ENCODE measurements at places on chromosomes 6 and 20.

DNA sequence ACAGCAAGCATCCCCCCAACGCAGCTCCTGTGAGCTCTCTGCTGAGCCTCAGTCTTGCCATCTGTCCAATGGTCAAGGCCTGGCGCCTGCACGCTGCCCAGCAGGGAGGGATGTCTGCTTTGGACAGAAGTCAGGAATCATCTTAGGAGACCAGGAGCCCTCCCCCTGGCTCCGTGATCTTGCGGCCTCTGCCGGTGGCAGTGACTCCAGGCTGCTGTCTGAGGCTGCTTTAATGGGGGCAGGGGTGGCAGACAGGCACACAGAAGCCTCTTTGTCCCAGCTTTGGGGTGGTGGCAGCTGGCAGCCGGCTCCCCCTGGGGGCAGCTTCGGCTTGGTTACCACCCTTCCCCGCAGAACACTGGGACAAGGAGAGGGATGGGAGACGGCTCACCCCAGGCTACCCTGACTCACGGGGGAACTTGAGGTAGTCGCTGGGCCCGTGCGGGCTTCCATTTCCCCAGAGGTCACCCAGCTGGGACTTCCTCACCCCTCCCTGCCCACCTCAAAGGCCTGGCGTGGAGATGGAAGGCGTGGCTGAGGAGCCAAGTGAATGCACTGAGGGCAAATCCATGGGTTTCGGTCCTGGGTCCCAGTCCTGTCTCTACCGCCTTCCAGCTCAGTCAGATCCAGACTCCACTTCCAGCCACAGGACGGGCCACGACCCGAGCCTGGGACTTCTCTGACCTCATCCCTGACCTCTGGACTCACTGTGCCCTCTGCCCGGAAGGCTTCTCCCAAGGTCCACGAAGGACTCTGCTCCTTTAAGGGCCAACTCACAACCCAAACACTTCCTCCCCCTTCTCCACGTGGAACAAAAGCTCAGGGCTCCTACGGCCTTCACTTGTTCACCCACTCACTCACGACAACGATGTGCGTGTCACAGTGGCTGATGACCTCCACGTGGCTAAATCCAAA lies 14.8 kb downstream of the PEDS1 start:
- no peak for DNase-seq

DNA sequence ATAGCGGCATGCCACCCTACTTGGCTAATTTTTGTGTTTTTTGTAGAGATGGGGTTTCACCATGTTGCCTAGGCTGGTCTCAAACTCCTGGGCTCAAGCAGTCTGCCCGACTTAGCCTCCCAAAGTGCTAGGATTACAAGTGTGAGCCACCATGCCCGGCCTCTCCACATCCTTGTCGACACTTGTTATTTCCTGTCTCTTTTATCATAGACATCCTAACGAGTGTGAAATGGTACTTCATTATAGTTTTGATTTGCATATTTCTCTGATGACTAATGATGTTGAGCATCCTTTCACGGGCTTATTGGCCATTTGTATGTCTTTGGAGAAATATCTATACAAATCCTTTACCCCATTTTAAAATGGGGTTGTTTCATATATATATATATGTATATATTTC lies 39.0 kb upstream of the ASXL1 start:
- no peak for DNase-seq

DNA sequence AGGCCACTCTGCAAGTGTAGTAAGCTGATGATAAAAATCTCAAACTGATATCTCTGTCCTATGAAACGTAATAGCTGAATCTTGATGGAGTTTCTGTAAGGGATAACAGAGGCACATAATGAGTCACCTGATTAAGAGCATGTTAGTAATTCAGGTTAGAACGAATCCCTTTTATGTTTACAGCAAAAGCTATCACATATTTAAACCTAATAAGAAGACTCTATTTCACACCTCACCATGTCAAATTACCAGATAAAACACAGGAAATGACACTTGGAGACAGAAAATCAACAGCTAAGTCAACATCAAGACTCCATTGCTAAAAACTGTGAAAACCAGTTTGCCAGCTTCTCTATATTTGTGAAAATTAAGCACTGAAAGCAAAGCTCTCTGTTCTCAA lies 11.8 kb downstream of the CST7 start:
- no peak for DNase-seq

GRCh38 chr20:701401-702129 lies 26.0 kb upstream of the SCRT2 start:
- DNase-seq: no peak

- DNase-seq: no peak
These were observed 180.6 kb downstream of the TFAP2C start for GRCh38 chr20:56809668-56810067.

- DNase-seq: no peak
These were observed 12.9 kb upstream of the SLC22A7 start for GRCh38 chr6:43284991-43285781.

GRCh38 chr6:14499841-14500240 lies 382.3 kb downstream of the CD83 start:
- DNase-seq: no peak

- DNase-seq: no peak
These were observed 286.5 kb upstream of the PRND start for GRCh38 chr20:4435225-4435624.

DNA sequence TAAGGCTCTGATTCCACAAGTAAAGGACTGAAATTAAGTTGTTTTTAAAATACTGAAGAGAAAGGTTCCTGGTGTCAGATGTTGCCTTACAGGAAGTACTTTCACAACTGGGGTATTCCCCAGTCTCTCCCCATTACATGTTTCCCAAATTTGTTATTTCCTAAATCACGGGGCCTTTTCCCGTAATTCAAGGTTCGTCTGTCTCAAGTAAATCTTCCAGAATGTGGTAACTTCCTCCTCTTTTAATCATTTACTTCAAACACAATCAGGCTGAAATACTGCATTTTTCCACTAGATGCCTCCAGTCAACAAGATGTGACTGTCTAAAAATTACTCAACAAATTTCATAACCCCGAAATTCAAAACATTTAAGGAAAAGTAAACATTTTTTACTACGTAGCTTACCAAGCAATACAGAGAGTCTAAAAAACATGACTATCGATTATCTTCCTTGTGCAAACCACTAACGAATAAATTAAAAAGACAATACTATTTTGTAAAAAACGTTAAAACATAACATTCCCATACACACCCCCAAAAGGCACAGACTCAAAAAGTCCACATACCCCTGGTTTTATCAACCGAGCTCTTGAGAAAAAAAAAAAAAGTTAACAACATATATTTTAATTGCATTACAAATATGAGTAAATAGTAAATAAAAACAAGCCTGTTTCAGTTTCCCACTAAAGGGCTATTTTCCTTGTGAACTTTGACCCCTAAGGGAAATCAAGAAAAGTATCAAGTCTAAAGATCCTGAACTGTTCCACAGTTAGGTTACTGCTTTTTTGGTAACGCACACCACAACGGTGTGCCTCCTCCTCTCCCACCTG lies 1.7 kb downstream of the SOD2 start:
- no peak for DNase-seq

GRCh38 chr6:158760618-158761250 lies 58.4 kb downstream of the EZR start:
- DNase-seq: no peak

DNA sequence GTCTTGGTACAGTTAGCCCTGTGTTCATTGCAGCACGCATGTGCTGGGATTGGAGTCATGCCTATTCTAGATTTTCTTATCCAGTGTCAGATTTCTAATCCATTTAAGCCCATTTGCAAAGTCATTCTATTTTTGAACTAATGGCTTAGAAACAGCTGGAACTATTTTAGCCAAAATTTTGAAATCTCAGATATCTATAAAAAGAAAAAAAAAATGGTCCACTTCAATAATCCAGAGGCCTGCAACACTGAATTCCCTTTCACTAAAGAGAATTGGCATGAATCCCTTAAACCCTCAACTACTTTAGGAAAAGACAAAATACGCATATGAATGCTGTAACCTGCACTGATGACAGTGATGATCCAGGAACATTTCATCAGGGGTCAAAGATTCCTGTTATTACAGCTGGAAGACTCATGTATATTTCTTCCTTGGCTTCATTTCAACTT lies 1.5 kb downstream of the COL21A1 start:
- no peak for DNase-seq

DNA sequence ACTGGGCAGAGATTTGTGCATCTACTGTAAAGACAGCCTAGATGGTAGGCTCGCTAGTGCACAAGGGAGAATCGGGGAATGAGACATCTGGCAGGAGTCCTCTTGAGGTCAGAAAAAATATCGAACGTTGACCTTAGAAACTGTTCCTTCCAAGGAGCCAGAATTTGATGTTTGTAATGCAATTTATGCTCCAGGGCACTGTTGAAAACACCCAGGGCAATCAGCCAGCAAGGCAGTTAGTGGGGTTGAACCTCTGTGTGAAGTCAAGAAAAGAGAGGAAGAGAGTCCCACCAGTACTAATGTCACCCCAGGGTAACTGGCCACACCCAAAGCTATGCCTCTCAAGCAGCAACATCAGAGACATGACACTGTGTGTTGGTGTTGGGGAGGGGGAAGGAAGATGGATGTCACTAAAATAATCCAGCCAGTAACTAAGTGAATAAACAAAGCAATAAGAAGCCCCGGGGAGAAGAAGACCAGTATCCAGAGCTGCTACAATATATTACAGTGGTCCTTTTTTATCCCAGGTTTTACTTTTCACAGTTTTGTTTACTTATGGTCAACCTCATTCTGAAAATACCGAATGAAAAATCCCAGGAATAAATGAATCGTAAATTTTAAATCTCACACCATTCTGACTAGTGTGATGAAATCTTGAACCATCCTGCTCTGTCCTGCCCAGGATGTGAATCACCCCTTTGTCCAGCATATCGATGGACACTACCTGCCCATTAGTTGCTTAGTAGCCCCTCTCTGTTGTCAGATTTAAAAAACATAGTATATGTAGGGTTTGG lies 32.9 kb upstream of the PDE10A start:
- DNase-seq: no peak

DNA sequence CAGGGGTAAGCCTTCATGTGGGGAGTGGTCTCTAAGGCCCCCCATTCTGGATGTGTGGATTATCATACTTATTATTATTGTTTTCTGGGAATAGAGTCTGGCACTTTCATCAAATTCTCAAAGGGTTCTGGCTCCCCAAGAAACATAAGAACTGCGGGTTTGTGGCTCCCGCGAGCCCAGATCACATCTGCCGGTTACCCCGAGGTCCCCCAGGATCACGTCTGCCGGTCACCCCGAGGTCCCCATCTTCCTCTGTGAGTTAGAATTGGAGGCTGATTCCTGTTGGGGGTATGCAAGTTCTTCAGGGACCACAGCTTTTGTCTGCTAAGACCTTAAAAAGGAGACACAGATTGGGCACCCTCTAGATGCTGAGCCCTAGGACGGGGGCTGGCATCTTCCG lies 116.7 kb upstream of the FRMD1 start:
- no peak for DNase-seq

DNA sequence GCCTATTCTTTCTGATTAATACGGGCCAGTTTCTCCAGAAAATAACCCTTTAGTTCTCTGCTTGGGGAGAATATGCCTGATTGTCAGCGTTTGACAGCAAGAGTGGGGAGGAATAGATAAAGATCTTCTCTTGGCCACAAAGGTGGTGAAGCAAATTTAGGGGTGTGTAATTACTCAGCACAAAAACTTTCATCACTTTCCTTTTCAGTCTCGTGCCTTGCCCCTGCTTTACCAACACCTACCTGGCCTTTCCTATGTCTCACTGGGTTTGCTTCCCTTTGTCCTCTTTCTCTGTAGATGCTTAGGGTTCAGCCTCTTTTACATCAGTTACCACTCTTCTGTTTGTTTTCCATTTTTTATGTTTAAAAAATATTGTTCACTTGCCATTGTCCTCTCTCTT lies 99.2 kb downstream of the MCHR2 start:
- no peak for DNase-seq

DNA sequence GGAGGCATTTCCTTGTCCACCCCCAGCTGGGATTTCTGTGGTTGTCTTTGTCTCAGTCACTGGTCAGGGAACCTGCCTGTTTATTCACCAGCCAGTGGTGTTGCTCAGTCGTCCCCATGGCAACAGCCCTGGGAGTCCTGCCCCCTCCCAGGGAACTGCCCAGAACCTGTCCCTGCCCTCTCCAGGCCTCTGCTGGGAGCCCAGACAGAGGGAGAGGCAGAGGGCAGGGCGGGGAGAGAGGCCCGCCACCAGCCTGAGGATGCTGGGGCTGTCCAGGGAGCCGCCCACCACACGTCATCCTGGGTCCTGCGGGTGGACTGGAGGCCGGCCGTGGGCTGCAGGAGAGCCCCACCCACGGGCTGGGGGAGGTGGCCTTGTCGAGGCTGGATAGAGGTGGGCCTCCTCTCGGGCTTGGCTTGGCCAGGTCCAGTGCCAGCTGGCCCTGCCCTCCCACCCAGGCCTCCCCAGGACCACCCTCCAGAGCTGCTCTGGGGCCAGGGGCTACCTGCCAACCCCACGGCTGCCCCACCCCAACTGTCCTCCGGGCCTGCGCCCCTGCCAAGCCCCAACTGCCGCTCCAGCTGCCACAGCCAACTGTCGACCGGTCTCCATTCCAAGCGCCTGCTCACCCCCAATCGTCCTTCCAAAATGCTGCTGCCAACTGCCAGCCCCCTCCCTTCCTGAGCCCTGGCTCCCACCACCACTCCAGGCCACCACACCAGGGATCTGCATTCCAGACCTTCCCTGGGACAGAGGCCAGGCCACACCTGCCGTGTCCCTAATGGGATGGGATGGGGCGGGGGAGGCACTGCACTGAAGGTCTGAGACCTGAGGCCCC lies 4.2 kb upstream of the ZBTB46 start:
- DNase-seq: peak; percentile 86

- no peak for DNase-seq
These were observed 16.7 kb upstream of the B3GAT2 start for GRCh38 chr6:70973604-70974003.

DNA sequence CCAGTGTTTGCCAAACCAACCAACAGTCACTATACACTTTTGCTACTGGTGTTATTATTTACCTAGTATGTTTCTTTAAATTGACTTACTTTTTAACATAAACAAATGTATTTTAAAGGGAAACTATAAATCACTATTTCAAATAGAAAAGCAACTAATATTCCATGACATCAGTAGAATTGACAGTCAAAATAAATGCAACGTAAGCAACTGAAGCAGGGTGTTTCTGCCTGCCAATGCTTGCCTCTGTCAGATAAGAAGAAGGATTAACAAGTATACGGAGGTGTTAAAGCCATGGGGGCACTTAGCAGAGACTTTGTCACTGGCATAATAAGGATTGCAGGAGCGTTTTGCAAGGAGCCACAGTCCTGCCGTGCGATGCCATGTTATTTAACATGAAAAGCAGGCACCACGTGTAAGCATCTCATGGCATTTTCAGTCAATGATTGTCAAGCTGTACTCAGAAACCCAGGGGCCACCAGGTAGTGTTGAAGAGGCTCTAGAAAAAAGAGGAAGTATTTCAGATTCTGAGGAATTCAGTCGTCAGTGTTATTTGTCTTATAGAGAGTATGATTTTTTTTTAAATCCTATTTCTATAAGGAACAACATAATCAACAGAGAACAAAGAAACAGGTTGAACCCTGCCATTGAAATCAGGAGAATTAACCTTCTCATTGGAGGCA lies 131.7 kb downstream of the BFSP1 start:
- DNase-seq: no peak

Measured in tibial nerve (tissue), 4 donors.